ENCODE measurements at places on chromosomes 6 and 20.

DNA sequence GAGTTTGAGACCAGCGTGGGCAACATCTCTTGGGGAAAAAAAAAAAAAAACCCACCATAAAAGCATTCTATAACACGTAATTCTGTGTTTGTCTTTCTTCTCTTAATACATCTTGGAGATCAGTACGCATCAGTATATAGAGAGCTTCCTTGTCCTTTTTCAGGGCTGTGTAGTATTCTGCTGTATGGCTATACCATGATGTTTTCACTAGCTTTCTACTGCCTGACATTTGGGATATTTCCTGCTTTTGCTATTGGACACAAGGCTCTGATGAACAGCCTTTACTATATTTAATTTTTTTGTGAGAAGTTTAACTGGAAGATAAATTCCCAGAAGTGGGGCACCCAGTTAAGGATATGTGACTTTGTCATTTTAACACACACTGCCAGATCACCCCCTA, 7.0 kb downstream of the TRIB3 start:
- no peak for DNase-seq

GRCh38 chr6:96235927-96236326, 220.2 kb downstream of the FUT9 start:
- no peak for DNase-seq

DNA sequence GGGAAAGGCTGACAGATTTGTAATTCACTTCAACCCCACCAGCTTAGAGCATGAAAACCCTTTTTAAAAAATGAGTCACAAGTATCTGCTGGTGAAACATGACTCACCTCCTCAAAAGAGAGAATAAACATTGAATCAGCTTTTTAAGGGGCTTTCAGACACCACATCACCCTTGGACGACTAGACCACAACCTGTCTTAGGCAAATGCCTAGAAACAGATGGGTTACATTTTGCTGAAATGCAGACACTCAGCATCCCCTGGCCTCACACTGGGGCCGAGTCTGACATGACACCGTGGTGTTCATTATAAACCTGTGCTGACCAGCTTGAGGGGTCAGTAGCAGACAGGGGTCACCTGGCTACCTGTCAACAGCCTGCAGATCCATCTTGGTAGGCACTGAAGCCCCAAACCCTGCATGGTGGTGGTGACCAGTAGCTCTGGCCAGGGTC, 175.3 kb upstream of the CST7 start:
- DNase-seq = no peak

- no peak for DNase-seq
These were observed 589.9 kb upstream of the ADGRB3 start for GRCh38 chr6:68045193-68045592.

GRCh38 chr6:12280902-12281301, 9.3 kb upstream of the EDN1 start:
- no peak for DNase-seq

- DNase-seq = no peak
These were observed 314.3 kb upstream of the NT5E start for GRCh38 chr6:85135376-85136094.

DNA sequence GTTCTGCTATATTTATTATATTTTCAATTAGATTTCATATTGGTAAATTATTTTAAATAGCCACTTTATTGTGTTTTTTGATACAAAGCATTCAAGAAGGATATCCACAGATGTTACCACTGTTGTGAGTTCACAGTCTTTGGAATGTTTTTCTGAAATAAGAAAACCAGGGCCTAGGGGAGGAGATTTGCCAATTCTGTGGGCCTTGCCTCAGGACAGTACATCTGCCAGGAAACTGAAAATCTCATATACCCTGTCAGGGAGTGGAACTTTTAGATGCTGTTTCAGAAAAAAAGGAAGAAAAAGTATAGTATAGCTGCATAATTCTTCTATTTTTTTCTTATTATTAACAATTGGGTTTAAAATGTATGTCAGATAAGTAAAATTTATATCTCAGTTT, 995.9 kb upstream of the ADGRB3 start:
- DNase-seq = no peak

DNA sequence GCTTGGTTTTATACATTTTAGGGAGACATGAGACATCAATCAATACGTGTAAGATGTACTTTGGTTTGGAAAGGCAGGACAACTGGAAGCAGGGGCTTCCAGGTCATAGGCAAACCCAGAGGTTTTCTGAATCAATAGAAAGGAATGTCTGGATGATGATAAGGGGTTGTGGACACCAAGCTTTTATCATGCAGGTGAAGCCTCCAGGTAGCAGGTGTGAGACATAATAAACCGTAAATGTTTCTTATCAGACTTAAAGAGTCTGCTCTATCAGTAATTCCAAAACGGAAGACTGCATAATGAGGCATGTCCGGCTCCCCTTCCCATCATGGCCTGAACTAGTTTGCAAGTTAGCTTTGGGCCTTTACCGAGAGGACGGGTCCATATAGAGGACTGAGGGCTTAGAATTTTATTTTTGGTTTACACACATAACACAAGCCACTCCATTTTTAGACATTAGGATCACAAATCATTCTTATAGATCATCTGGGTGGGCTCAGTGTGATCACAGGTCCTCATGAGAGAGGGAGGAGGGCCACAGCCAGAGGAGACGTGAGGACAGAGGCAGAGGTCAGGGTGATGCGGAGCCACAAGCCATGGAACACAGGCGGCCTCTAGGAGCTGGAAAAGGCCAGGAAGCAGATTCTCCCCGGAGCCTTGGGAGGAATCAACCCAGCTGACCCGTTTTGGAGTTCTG, 10.7 kb upstream of the SERPINB9 start:
- DNase-seq = no peak

DNA sequence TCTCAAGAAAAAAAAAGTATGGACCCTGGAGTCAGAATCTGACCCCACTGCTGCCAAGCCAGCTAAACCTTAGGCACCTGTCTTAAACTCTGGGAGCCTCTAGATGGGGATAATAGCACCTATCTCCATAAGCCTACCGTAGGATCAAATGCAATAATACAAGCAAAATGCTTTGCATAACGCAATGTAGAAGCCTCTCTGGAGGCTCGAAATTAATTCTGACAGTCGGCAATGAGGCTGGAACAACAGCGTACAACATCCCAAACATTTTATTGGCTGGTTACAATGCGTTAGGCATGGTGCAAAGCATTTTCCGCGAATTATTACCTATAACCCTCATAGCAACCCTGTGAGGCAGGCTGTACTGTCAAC, 521 bp downstream of the CDK5RAP1 start:
- peak; percentile 53 for DNase-seq

GRCh38 chr20:41939659-41940058, 321.5 kb upstream of the CHD6 start:
- no peak for DNase-seq

- DNase-seq = no peak
These were observed 151.5 kb upstream of the FBXL4 start for GRCh38 chr6:99099243-99099642.

DNA sequence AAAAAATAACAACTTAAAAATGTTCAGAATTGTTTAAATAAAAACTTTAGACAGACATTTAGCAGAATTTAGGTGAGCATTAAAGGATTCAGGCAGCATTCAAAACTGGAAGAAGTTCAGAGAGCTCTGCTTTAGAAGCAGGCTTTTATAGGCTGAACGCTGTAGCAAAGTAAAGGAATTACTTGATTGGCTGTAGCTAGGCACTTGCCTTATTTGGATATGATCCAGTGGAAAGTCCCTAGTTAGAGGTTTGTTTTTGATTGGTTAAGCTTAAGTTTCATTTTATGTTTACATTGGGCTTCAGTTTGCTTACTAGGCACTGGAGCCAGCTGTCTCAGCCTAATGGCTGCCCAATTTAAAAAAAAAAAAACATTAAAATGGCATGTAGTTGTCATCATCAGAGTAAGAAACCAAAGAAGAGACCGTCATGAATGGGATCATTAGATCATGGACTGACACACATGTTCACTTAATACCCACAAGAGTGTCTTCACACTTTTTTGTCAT, 65.1 kb downstream of the CBFA2T2 start:
- peak; percentile 84 for DNase-seq
